ENCODE measurements at places on chromosomes 3 and 15.

- DNase-seq: no peak
Observed at GRCh38 chr15:55802600-55803376, 59.8 kb upstream of the PRTG start.

DNA sequence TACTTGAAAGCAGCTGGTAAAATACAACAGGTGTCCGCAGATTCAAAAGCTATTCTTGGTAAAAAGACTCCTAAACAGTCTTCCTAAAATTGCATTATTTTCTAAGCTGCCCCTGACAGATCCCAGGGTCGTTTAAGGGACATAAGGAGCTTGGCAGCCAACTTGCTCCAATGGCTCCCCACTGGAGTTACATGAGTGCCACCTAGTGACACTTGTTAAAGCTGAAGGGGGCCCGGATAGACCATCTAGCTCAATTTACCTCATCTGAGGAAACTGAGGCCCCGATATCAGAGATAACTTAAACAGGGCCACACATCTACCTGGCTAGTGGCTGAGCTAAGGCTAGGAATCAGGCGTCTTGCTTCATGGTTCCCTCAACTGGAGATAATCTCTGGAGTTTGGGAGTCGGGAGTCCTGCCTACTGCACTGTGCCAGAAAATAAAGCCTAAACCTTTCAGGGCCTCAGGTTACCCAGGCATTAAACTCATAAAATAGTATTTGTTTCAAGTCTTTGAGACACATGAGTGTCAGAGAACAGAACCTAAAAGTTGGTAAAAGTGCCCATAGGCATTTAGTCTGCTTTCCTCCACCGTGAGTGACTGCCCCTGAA lies 6.5 kb upstream of the TBC1D23 start:
- no peak for DNase-seq

DNA sequence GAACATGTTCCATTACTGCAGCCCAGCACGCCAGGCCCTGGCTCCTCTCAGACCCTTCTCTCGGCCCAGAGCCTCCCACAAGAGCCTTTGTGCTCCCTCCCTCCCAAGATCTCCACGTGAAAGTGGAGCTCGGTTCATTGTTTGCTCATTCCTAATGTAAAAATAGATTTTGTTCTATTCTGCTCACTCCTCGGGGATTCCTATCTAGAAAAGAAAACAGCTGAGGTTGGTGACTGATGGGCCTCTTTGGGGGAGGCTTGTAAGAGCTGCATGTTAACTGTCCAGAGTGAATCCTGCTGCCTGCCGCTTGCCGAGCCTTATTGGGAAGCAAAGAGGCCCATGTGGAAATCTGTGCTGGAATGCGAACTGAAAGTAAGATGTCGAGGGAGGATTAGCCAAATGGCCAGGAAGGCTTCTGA lies 267.1 kb downstream of the LRTM1 start:
- no peak for DNase-seq

- no peak for DNase-seq
Observed at GRCh38 chr3:197603317-197603933, 47.7 kb upstream of the BDH1 start.

DNA sequence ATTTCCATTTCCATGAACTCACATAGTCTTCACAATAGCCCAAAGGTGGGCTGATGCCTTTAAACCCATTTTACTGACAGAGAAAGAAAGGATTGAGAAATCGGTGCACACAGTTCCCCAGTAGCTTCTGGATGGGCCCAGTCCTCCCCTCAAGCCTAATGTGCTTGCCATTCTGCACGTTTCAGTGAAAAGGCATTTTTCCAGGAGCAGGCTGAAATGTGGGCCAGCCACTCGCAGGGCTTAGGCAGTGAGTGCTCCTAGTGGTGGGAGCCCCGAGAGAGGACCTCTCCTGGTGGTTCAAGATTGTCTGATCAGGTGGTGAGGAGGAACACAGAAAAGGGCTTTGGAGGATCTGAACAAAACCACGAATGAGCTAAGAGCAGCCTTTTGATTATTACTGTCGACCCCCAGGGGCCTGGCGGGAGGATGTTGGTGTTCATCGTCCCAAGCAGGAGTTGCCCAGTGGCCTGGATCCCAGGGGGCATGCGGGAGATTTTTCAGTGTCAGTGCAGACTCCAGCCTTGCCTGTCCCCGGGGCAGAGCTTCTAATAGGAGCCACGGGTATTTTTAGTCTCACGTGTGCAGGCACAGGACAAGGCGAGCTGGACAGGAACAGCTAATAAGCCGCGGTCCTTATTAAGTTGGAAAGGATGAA lies 8.7 kb upstream of the KY start:
- no peak for DNase-seq

DNA sequence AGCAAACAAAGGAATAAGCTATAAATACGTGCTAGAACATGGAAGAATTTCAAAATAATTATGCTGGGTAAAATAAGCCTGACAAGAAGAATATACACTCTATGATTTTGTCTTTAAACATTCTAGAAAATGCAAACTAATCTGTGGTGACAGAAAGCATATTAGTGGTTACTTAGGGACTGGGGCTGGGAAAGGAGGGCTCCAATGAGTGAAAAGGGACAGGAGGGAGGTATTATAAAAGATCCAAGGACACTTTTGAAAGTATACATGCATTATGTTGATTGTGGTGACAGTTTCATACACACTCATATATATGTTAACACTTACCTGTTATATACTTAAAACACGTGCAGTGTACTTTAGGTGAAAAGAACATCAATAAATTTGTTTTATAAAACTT lies 23.0 kb downstream of the MYH15 start:
- DNase-seq: no peak

DNA sequence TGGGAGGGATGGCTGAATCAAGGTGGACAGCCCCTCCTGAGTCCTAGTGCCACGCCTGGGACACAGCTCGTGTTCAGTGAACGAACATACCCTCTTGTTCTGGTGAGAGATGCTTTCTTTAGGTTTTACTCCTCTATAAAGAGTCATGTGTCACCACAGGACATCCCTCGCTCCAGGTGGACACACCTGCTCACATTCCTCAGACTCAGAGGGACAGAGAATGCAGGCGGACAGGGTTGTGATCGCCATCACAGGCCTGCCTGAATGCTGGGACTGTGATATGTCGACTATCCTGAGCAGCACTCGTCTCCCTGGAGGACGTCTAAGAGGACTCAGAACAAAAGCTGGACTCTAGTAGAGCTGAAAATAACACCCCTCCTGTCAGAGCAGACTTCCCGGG lies 96.4 kb upstream of the SNRPA1 start:
- DNase-seq: no peak

DNA sequence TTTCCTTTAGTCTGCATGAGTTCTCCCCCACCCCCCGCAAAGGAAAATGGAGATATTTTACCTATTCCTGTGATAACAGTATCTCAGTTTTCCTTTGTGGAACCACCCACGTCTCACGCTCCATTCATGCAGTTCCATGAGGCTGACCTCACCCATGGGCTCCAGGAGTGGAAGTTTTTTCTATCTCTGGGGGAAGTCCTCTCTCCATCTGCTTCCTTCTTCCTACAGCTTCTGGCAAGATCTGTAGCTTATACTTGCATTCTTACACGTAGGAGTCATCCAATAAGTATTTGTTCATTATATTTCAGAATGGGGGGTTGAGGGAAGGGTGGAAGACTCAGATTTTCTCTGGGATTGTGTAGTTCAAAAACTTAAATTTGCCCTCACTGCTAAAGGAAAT lies 5.8 kb upstream of the GLCE start:
- no peak for DNase-seq

GRCh38 chr3:155078711-155079467 lies 1.2 kb upstream of the MME start:
- no peak for DNase-seq

DNA sequence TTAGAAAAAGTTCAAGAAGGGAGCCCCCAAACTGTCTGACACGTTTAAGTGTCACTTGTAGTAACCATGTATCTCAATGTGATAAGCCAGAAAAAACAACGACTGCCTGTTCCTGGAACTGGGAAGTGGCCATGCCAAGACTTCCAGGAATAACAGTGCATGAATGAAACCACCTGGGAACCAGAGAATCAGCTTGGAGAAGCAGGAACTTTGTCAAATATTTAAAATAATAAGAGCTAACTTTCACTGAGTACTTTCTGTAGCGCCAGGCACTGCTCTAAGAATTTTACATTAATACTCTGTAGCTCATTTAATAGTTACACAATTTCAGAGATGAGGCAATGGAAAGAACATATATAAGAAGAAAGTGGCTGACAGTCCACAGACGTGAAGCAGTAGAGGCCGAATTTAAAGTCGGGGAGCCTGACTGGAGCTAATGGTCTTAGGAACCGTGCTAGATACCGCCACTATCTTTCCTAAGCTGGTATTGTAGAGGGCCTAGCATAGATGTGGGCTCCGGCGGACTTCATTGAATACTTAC lies 876 bp downstream of the PLSCR1 start:
- no peak for DNase-seq

DNA sequence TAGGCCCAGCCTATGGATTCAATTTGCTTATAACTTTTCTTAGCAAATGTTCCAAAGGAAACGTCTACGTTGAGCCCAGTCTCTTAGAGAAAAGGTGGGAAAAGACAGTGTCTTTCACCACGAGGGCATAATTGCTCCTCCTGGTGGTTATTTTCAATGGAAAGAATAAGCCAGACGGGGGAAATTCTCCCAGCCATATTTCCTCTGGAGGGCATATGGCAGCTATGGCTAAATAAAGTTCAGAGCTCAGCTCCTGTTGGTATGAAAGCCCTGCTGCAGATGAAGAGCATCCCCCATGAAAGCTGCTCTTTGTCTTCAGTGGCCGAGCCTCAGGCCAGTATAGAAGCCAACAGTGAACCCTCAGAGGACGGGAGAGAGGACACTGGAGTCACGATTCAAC lies 297.9 kb downstream of the RYR3 start:
- no peak for DNase-seq

DNA sequence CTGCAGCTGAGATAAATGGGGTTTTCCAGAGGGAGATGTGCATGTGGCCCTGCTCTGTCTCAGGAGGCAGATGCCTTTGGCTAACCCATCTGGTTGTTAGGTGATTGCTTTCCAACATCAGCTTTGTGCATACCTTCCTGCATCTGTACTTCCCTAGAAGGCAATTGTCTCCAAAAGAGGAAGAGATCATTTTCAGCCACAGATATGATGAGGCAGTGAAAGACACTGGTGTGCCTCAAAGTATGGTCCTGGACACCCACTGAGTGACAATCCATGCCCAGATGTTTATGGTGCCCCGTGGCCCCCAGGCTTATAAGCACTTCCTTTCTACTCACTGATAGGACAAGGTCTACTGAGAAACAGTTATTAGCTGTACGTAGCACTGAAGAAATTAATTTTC lies 117.5 kb upstream of the NR2F2 start:
- DNase-seq: no peak

GRCh38 chr15:88288206-88288605 lies 31.7 kb upstream of the NTRK3 start:
- no peak for DNase-seq

- DNase-seq: no peak
Observed at GRCh38 chr3:142839831-142840230, 49.1 kb downstream of the PCOLCE2 start.

DNA sequence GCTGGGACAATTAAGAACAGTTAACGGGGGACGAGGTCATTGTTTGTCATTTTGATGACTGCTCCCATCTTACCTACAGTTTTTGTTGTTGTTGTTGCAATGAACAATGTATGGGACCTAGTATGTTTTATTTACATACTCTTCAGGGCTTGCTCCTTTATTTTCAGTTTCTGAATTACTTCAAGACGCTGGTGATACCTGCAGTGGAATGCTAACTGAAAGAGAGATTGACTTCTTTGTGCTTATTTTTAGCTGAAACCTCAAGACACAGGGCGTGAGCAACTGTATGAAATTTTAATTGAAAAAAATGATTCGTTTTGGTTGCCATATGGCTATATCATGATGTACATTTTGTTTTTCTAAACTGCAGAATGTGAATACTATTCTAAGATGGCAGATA lies 297.9 kb downstream of the EDEM1 start:
- no peak for DNase-seq

GRCh38 chr3:99878005-99878404 lies 60.3 kb downstream of the CMSS1 start:
- DNase-seq: no peak

DNA sequence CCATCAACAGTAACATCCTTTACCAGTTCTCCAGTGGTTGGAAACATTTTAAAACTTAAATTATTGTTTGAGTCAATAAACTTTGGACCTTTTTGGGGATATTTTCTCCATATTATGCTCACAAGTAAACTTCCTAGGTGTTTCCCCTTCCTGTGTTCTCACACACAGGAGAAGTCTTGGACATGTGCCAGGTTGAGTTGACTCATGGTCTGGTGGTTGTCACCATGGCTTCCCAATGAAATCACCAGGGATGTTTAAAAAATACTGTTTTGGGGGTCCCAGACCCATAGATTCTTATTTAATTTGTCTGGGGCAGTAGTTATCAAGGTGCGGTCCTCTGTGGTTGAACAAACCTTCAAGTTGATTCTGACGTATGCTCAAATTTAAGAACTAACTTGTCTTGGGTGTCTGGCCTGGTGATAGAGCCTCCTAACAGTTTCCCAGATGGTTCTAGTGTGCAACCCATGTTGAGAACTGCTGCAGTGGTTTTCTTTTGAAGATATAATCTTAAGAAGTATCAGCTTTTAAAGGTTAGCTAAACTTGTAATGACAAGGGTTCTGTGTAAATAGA lies 291.8 kb downstream of the EDEM1 start:
- DNase-seq: no peak

DNA sequence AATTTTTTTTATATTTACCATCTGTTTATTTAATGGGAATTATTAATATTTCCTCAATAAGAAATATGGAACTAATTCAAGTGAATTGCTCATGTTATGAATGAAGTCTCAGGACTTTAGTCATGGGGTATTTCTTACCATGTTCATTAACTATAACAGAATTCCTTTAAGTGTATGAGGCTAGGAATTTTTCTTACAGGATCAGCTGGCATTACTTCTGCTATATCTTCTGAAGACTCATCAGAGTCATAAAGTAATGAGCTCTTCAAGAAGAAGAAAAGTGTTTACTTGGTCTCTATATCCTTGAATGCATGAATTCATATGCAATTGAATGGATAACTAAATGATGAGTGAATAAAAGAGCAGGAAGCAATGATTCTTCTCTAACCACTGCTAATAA lies 486.8 kb upstream of the THBS1 start:
- DNase-seq: no peak

GRCh38 chr3:158086776-158087175 lies 19.4 kb downstream of the SHOX2 start:
- DNase-seq: no peak

- DNase-seq: no peak
Observed at GRCh38 chr3:126851934-126852333, 131.0 kb upstream of the PLXNA1 start.

- DNase-seq: peak; percentile 20
Observed at GRCh38 chr3:10194328-10195071, 29.8 kb downstream of the IRAK2 start.
